ENCODE measurements at places on chromosomes 2 and 18.

DNA sequence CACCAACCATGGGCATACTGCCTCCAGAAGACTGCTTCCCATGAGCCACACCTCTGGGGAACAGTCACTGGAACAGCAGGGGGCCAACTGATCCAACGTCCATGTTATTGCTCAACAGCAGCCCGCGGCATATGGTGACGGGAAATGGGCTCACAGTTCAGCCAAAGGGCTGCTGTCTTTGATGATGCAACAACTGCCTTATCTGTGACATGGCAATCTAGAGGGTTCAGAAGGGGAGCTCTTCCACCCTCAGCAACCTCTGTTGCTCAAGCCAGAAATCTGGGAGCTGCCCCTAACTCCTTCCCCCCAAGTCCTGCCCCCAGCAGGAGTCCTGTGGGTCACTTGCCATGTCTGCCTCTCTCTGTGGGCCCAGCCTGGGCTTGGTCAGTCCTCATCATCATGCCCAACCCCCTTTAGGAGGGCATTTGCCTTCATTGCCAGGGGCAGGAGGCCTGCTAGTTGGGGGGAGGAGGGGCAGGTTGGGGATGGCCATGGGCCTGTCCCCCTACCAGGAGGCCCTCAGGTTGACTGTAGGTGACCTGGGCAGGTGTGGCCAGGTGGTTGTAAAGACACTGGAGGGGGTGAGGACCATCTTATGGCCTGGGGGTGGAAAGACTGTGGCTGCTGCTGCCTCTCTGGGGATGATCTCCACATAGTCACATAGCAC is 212.9 kb downstream of the CYP26B1 start:
- no peak for DNase-seq

DNA sequence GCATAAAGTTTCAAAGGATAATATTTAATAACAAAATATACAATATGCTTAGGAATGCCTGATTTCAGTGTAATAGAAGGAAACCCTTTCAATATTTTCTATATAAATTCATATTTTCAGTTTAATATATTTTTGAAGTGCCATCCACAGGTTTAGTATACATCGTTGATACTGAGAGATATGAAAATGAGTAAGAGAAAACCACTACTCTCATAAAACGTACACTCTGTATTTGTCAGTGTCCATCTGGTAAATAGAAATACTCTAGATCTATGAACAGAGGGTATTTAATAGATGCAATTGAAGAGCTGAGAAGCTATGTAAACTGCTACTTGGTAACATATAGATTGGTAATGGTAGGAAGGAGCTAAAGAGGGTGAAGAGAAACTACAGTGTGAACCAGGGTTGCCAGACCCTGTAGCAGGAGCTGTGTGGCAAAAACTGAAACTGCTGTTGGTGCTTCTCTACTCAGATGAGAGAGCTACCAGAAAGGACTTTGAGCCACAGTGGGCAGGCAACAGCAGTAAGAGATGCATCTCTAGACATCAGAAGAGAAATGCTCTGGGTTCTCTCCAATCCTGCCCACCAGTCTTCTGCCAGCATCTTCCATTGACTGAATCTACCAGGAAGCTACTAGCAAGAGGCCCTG is 187.4 kb downstream of the CCDC102B start:
- no peak for DNase-seq

DNA sequence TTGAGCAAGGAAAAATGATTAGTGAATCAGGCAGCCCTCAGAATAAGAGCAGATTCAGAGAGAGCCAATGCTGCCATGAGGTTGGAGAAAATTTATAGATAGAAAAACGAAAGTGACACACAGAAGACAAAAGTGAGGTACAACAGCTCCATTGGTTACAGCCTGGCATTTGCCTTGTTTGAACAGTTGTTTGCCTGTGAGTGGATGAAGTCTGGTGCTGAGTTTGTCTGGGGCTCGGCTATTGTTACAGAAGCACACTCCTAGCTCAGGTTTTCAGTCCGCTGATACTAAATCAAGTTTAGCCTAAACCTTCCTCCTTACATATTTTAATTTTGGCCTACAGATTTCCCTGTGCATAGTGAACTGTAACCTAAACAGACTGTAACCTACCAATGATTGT is 387.8 kb upstream of the RAB12 start:
- no peak for DNase-seq

GRCh38 chr2:177284531-177284930 is 20.0 kb upstream of the NFE2L2 start:
- no peak for DNase-seq

DNA sequence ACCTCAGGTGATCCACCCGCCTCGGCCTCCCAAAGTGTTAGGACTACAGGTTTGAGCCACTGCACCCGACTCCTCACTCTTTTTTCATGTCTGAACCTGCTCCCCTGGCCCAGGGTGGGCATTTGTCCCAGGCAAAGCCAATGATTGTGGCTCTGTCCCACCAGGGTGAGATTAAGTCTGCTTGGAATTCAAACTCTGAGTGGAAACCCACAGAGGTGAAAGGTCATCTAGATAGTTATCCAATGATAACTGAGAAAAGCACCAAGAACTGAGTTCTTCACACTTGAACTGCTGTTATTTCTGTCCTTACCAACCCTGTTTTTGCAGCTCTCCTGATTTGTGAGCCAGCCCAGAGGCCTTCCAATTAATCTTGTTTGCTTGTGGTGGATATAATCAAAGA is 62.4 kb upstream of the ACVR1 start:
- DNase-seq = no peak

GRCh38 chr2:190352668-190353536 is 9.5 kb downstream of the INPP1 start:
- DNase-seq = no peak

- no peak for DNase-seq
These were observed 44.1 kb downstream of the CD28 start for GRCh38 chr2:203750346-203751068.

DNA sequence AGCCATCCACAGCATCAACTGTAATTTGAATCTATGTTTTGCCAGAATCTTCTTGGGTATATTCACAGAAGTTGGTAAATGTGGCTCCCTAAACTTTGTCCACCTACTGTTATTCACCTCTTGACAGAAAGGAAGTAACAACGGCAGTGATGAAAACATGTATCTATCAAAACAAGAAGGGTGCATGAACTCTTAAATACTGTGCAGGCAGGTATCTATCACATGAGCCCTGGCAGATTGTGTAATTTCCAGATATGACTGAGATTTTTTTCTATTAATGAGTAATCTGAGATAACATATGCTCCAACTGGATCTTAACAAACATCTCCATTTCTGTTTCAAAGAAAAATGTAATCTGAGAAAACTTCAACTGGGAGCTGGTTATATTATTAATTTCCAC is 36.6 kb downstream of the SFT2D3 start:
- DNase-seq = no peak

GRCh38 chr2:8089596-8089995 is 592.3 kb upstream of the ID2 start:
- no peak for DNase-seq

DNA sequence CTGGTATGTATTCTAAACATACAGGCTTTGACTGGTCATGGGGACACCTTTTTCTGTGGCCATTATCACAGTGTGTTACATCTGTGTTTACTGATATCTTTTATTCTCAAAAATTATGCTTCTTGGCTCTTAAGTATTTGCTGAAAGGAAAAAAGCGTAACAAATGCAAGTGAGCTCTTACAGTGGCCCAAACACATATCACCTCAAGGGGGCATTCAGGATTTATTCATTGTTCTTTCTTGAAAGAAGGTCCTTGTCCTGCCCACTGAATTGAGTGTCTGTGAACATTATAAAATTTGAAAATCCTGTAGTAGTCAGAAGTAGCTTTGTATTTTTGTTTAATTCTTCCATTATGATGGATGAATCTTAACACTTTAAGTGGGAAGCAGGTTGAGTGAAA is 454.5 kb downstream of the XIRP2 start:
- no peak for DNase-seq

- no peak for DNase-seq
These were observed 173.7 kb downstream of the ACKR3 start for GRCh38 chr2:236743039-236743920.

- no peak for DNase-seq
These were observed 144.2 kb upstream of the NABP1 start for GRCh38 chr2:191533693-191534180.

GRCh38 chr2:109299536-109299935 is 170.5 kb downstream of the SH3RF3 start:
- no peak for DNase-seq

DNA sequence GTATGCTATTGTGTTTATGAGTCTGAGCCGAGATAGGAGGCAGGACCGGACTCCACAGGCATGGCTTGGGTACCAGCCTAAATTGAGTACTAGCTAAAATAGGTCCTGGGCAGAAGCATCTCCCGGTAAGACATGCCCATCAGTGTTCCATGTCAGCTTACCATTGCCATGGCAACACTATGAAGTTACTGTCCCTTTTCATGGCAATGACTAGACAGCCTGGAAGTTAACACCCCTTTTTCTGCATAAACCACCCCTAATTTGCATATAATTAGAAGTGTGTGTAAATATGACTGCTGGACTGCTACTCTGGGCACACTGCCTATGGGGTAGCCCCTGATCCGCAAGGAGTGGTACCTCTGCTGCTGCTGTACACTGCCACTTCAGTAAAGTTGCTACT is 1005.1 kb upstream of the FAM98A start:
- no peak for DNase-seq

DNA sequence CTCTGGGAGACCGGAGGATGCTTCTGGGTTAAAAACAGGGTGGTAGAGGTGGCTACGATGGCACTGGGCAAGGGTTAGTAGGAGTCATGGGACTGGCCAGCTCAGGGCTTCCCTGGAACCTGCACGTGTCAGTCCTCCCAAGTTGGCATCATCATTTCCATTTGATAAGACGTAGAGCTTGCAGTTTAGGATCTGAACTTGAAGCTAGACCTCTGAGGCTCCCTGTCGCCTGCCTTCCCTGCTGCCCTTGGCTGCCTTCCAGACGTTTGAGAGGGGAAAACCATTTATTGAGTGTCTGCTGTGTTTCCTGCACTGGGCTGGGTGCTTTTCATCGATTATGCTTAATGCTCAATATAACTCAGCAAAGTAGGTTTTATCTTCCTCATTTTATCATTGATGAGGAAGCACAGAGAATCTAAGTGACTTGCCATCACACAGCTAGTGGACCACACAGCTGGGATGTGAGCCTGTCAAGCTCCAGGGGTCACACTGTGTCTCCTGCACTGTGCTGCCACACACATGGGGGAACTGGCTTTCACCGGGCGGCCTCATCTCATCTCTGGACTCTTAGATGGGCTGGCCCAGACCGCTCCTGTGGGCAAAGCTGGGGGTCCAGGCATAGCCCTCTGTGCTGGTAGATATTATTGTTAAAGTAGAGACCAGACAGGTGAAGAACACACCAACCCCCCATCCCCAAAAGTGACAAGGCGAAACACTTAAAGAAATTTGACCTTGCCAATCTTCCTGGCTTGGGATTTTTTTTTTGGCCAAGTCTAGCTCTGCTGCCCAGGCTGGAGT is 7.8 kb downstream of the NT5DC4 start:
- DNase-seq = no peak

- DNase-seq = no peak
These were observed 42.9 kb upstream of the RFX8 start for GRCh38 chr2:101517758-101518271.

DNA sequence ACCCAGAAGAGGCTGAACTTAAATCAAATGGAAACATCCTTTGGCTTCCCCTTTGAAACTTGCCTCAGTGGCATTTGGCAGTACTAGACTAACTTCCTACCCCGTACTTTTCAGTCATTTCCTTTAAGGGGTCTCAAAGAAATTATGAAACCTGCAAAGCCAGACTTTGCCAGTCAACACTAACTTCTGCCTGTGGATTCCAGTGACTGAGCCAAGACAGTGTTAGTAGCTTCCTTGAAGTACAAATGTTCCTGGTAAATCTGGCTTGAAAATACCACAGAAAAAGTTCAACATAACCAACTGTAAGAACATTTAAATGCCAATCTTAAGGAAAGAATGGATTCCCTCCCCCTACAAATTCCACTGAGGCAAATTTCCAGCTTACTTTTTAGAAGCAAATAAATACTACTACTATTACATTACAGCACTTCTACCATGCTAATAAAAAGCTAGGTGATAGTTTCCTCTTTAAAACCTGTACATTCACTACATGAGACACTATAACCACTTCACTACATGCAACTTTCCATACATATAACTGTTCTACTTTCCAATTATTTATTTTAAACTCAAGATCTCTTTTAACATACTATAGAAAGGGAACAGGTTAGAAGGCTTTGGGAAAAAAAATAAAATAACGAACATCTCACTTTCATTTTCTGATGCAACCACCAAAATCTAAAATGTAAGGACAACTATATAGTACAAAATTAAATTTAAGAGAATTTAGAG is 2.4 kb downstream of the PELI1 start:
- DNase-seq = no peak
